HAP-1 (cell line): ENCODE measurements at places on chromosomes 2 and 18.
A peak's percentile ranks its signal among the peaks of the same experiment; 100 is the strongest.

GRCh38 chr18:30334781-30335180 lies 707.8 kb downstream of the DSC3 start:
- DNase-seq, result no peak

GRCh38 chr2:216066230-216066629 lies 15.4 kb downstream of the PECR start:
- DNase-seq, result no peak

DNA sequence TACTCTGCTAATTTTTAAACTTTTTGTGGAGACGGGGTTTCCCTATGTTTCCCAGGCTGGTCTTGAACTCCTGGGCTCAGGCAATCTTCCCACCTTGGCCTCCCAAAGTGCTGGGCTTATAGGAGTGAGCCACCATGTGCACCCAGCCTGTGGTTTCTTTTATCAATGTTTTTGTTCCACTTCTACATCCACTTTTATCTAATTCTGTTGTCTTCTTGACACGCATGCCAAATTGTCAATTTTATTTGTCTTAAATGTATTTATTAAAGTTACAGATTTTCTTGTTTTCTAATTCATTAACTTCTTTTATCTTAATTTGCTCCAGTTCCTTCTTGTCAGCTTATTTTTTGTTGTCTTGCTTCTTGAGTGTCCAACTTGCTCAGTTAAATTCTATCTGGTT lies 43.8 kb upstream of the ASPRV1 start:
- DNase-seq, result no peak

GRCh38 chr2:1758774-1759610 lies 14.7 kb upstream of the PXDN start:
- DNase-seq, result no peak

GRCh38 chr18:36440614-36441013 lies 143.1 kb downstream of the FHOD3 start:
- no peak for DNase-seq

GRCh38 chr2:12050396-12050795 lies 304.0 kb downstream of the LPIN1 start:
- no peak for DNase-seq

GRCh38 chr2:216188559-216188850 lies 79.4 kb downstream of the XRCC5 start:
- no peak for DNase-seq

DNA sequence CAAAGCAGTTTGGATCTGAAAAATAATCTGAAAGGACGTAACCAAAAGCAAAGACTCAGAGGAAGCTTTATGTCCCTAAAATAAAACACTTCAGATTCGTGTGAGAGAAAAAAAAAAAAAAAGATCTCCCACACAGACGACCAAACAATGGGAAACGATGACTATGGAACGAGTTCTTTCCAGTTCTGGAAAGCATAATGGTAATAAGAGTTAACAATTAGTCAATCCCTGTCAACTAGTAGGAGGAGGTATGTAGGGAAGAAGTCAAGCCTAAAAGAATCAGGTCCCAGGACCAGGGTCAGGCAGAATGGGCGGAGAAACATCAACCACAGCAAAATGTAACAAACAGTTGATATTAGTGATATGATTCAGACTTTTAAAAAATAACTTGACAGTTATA lies 170.3 kb upstream of the SETBP1 start:
- no peak for DNase-seq

GRCh38 chr2:106566050-106566449 lies 78.9 kb downstream of the CD8B2 start:
- no peak for DNase-seq

DNA sequence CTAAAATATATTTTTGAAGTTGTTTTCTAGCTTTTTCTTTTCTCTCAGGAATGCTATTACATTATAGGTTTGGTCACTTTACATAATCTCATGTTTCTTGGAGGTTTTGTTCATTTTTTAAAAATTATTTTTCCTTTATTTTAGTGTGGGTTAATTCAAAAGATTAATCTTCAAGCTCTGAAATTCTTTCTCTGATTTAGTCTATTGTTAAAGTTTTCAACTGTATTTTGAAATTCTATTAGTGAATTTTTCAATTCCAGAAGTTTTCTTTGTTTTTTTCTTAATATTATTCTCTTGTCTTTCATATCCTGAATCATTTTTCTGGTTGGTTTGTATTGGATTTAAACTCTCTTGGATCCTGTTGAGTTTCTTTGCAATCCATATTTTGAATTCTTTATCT lies 80.4 kb downstream of the MSTN start:
- no peak for DNase-seq

GRCh38 chr2:40639320-40639719 lies 187.4 kb upstream of the SLC8A1 start:
- DNase-seq, result no peak

- no peak for DNase-seq
Measured at GRCh38 chr2:204655101-204655500, 109.8 kb downstream of the PARD3B start.

- DNase-seq, result peak; percentile 43
Measured at GRCh38 chr2:37653805-37654378, 17.6 kb downstream of the CDC42EP3 start.

GRCh38 chr2:239932881-239933735 lies 92.0 kb downstream of the NDUFA10 start:
- DNase-seq, result no peak

- no peak for DNase-seq
Measured at GRCh38 chr2:7119132-7119835, 202.1 kb downstream of the RNF144A start.

DNA sequence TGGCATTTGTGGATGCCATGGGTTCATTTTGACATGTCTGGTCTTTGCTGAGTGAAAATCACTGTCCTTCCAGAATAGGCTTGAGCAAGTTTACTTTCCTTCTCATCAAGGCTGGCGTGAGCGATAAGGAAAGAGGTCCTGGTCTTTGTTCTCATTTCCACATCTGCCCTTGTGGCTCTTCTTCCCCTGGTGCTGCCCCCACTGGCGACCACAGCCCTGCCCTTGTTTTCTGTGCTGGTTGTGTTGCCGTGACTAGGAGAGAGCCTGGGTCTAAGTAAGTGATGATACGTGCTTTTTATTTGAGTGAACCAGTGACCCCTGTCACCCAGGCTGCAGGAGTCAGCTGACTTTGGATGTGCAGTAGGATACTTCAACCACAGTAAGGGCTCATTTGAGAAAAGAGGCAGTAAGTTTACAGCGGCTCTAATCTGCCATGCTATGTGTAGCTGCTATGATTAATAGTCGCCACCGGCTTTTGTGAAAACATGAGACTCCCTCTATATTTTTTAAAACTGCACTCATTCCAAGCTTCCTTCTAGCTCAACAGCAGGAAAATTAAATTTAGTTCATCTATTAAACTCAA lies 441.7 kb downstream of the RNF144A start:
- no peak for DNase-seq

DNA sequence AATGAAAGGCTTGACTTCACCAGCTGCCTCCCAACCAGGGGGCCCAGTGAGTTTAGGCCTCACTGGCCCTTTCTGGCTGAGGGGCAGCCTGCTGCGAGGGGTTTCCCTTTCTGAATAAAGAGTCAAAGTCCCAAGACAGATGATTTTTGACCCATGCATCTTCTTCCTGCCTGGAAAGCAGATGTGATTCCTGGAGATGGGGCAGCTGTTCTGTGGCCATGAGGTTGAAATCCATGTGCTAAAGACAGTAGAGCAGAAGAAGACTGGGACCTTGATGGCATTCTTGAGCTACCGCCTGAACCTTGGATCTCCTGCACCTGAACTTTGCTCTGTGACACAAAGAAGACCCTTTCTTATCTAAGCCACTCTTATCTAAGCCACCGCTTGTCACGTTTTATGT lies 19.8 kb downstream of the HPCAL1 start:
- no peak for DNase-seq

DNA sequence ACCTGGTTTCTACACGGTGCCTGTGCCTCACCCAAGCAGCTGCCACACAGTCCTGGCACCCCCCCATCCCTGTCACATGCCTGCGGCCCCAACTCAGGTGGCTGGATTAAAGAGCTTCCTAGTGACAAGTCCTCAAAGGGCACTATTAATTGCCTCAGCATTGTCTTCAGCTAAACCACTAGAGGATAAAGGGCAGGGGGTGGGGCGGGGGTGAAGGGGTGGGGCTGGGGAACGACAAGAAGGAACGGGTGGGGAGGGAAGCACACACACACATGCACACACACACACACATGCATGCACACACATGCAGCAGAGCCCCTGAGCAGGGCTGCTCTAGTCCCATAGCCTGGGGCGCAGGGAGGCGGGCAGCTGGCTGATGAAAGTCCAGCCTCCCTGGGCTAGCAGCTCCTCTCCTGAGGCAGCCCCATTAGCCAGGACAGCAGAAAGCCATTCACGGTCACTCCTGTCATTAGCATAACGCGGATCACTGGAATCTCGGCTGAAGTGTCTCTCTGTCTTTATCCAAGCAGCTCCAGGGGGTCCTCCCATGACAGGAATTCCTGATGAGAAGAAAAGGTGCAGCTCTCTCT lies 7.4 kb upstream of the TEX261 start:
- DNase-seq, result peak; percentile 9

DNA sequence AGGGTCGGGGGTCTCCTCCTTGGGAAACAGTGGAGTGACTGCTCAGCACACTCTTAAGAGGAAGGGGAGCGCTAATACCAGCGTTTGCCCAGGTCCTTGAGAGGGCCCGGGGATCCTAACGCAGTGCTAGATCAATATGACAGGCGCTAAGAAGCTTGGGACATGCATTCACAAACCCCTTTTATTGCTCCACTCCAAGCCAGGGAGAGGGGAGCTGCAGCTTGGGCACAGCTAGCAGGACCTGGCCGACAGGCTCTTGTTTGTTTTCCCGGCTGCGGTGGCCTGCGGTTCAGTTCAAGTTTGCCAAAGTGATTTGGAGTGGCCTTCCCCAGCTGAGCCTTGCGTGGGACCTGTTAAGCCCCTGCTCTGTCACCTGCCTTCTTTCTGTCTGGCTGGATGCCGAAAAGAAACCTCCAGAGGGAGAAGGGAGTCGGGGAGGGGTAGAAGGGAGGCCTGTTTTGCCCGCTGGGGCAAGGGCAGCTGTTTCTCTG lies 152.1 kb downstream of the GLI2 start:
- DNase-seq, result no peak

DNA sequence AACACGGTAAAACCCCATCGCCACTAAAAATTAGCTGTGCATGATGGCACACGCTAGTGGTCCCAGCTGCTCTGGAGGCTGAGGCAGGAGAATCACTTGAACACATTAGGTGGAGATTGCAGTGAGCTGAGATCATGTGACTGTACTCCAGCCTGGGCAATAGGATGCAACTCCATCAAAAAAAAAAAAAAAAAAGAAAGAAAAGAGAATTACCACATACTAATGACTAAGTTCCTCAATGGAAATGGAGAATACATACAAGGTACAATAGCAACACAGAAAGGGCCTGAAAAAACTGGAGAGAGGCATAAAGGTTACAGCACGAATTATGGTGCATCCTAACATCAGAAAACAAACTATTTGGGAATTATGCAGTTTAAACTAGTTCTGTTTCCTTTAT lies 81.3 kb downstream of the CDH2 start:
- DNase-seq, result no peak

GRCh38 chr18:48700446-48700845 lies 161.6 kb downstream of the CTIF start:
- DNase-seq, result no peak

- no peak for DNase-seq
Measured at GRCh38 chr2:207782238-207783030, 12.7 kb upstream of the FZD5 start.

DNA sequence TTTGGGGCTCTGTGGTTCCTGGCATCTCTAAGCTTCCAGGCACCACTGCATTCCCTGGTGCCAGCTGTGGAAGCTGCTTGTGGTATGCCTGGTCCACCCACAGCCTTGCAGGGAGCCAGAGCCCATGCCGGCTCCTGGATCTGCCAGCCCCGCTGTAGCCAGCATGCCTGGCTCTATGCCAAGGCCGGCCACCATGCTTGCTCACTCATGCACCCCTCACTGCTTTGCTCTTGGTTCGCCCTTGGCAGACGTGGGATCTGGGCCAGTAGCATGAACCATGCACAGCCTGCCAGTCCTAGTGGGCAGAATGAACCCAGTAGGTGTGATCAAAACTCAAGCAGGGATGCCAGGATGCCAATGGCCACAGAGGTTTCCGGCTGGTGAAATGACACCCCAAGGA lies 634.2 kb upstream of the TMEFF2 start:
- no peak for DNase-seq

DNA sequence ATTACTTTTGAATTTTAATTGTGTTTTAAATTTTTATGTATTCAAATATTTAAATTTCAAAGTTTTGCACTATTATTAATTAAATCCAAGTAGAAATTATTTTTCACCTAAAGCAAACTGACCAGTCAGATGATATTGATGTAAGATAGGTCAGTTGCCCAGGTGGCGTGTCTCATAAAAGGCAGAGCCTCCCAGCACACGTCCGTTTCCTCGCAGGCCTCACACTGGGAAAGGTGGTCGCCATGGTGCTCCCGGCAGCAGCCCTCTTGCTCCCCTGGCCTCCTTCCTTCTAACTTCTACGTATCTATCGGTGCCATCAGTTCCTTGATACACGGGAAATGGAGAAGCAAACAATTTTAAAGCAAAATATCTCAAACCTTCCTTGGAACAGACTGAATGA lies 516.8 kb downstream of the GALR1 start:
- DNase-seq, result no peak

DNA sequence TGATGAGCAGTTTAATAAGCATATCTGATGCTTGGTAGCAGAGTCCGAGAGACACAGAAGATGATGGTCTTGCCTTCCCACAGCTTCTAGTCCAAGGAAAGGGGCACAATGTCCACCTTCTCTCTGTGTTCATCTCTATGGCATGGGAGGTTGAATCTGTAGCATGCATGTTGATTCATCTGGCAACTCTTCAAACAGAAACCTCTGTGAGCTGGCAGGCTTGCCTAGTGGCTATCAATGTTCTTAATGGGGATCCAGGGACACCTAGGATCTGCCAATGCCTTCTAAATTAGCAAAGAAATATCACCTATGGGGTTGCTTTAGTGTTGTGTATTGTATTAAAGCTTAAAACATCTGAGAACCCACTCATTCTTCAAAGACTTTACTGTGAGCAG lies 170.8 kb downstream of the INO80D start:
- DNase-seq, result no peak

GRCh38 chr18:35132021-35132902 lies 91.0 kb downstream of the MAPRE2 start:
- no peak for DNase-seq

- DNase-seq, result no peak
Measured at GRCh38 chr18:68340606-68341005, 374.3 kb downstream of the TMX3 start.

- DNase-seq, result no peak
Measured at GRCh38 chr2:102004581-102004980, 12.8 kb downstream of the IL1R2 start.

GRCh38 chr2:215812966-215813365 lies 200.4 kb downstream of the MREG start:
- no peak for DNase-seq

DNA sequence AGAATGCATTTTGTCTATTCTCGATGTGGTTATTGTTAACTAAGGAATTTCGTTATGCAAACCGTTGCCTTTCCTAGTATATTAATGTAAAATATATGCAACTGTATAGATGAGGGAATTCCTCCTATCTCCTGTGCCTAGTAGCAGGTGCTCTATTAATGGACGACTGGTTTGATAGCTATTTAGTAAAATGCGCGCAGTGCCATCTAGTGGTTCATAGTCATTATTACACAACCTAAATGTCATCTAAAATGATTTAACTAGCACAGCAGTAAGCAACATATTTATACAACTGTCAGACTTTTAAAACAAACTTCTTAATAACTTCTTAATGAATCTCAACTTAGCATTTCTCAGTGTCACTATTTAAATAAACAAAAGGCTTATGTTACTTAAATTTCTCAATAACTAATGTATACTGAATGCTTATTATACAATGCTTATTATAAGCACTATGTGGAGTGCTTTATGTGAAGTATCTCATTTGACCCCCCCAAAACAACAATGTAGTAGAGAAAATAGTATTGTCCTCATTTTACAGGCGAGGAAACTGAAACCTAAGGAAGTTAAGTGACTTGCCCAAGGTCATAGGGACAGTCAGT lies 77.9 kb downstream of the DTNA start:
- peak; percentile 59 for DNase-seq
